ENCODE measurements at places on chromosomes 3 and 15.
A peak's percentile ranks its signal among the peaks of the same experiment; 100 is the strongest.

DNA sequence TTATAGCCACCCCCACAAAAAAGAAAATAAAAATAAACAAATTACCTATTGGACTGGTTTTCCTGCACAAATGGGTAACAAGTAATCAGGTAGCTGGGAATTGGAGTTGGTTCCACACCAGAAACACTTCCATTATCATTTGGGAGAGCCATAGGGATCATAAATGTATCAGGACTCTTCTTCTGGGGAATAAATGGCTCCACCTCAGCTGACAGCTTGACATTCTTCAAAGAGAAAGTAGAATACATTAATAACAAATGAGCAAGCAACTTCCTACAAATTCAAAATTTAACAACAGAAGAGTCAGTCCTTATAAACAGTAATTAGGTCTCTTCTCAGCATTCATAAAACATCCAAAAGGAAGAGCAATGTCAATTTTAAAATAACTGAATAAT, 8.7 kb downstream of the SECISBP2L start:
- DNase-seq: no peak

GRCh38 chr3:161142486-161142885, 37.3 kb upstream of the B3GALNT1 start:
- no peak for DNase-seq

- peak; percentile 24 for DNase-seq
Observed at GRCh38 chr3:48194446-48195071, 6.3 kb upstream of the CDC25A start.

DNA sequence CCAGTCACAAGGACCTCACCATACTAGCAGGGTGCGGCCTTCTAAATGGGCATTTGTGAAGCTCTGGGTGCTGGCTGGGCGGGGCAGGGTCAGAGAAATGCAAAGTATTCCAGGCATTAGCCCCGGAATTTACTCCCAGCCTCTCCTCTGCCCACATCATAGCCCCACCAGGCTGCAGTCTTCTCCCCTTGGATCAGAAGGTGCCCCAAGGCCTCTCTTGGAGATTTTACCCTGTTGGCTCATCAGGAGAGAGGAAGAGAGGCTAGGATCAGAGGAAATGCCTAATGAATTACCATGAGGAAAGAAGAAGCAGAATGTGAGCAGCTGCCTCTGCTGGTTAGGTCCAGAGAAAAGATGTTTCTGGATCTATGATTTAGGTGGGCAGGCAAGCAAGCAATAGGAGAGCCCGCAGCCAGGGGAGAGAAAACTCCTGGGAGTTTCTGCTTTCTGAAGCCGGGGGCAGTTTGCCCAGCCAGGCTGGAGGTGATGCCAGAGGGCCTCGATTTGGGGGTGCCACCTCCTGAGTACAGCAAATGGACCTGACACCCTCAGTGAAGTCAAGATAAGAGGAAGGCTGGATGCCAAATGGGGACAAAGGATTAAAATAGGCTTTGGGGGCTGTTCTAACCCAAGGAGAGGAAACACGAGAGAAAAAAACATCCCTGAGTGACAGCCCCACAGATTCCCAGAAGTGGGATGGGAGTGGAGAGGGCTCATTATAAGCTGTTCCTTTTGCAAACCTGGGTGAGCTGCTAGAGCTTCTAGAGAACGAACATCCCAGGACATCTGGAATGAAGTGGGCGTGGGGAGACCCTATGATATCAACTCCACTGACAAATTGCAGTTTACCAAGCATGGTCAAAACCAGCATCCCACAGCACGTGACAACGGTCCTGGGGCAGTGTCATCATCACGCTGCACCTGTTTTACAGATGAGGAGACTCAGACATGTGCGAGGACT, 65.4 kb downstream of the BDH1 start:
- DNase-seq: no peak

DNA sequence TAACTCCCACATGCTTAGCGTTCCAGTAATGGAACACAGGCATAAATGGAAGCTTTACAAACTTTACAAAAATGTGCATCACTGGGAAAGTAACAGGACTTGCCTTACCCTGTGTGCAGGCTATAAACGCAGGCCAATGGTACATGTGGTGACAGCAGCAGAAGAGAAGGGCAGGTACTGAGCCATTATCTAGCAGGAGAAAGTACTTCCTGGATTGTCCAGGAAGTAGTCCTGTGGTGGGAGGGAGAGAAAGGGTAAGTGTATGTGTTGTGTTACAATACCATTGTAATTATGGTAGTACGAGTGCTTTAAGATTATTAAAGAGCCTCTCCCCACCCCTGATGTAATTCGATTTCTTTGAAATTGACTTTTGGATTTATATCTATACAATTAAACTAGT, 5.3 kb downstream of the ATP1B3 start:
- no peak for DNase-seq

GRCh38 chr15:90654233-90655136, 62.7 kb upstream of the BLM start:
- no peak for DNase-seq

DNA sequence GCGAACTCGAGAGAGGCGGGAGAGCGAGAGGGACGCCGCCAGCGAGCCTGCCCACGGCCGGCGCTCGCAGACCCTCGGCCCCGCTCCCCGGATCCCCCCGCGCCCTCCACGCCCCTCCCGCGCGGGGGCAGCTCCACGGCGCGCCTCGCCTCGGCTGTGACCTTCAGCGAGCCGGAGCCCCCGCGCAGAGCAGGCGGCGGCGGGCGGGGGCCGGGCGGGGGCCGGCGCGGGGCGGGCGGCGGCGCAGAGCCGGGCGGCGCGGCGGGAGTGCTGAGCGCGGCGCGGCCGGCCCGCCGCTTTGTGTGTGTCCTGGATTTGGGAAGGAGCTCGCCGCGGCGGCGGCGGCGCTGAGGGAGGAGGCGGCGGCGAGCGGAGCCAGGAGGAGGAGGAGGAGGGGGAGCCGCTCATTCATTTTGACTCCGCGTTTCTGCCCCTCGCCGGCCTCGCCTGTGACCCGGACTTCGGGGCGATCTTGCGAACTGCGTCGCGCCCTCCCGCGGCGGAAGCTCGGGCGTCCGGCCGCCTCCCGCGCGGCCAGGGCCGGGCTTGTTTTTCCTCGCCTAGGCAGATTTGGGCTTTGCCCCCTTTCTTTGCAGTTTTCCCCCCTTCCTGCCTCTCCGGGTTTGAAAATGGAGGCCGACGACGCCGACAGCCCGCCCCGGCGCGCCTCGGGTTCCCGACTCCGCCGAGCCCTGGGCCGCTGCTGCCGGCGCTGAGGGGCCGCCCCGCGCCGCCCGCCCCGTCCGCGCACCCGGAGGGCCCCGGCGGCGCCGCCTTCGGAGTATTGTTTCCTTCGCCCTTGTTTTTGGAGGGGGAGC, 524 bp downstream of the IGF1R start:
- DNase-seq: no peak

- no peak for DNase-seq
Observed at GRCh38 chr3:99526921-99527320, 111.5 kb upstream of the COL8A1 start.

DNA sequence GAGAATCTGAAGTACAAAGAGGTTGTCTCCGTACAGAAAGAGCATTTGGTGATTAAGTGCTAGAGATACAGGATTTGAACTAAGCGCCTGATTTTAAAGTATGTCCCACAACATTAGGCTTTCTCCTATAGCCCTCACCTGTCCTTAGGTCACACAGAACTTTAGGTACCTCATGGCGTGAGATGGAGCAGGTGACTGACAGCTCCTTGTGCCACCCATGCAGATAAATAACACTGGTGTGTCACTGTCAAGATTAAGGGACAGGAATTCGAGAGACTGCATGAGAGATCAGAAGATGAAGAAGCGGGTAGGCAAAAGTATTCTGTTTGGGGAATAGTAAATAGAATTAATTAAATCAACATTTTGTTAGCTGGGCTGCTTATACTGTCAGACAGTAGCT, 1.1 kb downstream of the BLM start:
- DNase-seq: no peak

GRCh38 chr3:51916418-51916817, 13.3 kb upstream of the IQCF1 start:
- DNase-seq: no peak

GRCh38 chr15:81449836-81450474, 75.9 kb upstream of the TMC3 start:
- no peak for DNase-seq

- peak; percentile 70 for DNase-seq
Observed at GRCh38 chr3:105369500-105370371, 3.0 kb downstream of the ALCAM start.

- no peak for DNase-seq
Observed at GRCh38 chr15:63109920-63110319, 11.7 kb upstream of the LACTB start.

GRCh38 chr15:72173401-72173800, 24.2 kb downstream of the GRAMD2A start:
- no peak for DNase-seq

GRCh38 chr15:32781781-32782180, 64.0 kb downstream of the GREM1 start:
- no peak for DNase-seq

Data from SK-N-MC (cell line).